ENCODE measurements at places on chromosomes 11 and 22.

- no peak for DNase-seq
These were observed 144.0 kb downstream of the CRYBB2 start for GRCh38 chr22:25363474-25363873.

- no peak for DNase-seq
These were observed 144.9 kb downstream of the MAML2 start for GRCh38 chr11:96197801-96198701.

DNA sequence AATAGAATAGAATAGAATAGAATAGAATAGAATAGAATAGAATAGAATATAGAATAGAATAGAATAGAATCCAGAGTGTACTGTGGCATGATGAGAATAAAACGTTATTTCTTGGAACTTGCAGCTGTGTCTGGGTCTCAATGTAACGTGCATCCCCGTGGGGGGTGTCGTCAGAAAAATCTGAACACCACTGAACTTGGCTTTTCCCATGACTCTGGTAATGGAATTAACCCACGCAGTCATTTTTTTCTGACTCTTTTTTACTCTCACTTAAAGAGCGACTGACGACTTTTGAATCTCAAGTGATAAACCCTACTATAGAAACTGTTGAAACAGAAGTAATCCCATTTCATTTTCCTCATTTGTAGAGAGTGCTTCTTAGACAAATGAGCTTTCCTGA is 92.4 kb upstream of the BID start:
- no peak for DNase-seq

DNA sequence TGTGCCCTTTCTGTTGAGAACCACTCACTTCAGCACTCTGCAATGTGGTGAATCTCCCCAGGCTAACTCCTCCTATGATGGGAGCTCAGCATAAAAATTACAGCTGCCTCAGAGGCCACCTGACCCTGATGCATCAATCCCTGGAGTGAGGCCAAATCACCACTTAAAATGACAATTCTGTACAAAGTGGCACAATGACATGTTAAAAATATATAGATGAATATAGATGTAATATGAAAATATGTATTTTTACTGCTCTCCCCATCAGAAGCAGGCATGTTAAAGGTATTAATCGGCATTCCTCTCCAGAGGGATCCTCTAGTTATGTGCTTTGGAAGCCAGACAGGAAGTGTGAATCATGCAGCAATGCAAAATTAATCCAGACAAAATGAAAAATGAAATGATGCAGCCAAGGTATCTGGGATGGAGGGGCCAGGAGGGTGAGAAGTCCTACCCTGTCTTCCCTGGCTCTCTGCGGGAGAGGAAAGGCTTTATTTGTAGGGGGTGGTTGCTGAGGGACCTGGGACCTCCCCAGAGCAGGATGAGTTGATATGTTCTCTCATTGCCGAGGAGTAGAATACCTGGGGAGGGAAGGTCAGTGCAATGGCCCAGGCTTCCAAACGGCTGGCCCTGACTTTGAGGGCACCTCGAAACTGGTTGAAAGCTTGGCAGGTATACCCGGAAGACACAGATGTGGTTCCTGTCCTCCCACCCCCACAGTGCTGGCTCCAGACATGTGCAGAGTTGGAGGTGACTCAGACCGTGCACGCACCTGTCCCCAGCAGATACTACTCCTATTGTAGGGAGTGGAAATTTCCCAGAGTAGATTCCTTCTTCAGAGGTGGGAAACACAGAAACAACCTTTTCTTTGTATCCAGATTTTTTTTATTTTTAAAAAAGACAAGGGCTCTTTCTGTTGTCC is 347.9 kb upstream of the NCAM1 start:
- DNase-seq, result peak; percentile 67

GRCh38 chr22:17368554-17369438 is 464 bp upstream of the CECR2 start:
- no peak for DNase-seq

GRCh38 chr11:116065986-116066385 is 561.8 kb upstream of the CADM1 start:
- no peak for DNase-seq

GRCh38 chr11:125176866-125177265 is 12.3 kb downstream of the PKNOX2 start:
- no peak for DNase-seq

GRCh38 chr11:65433657-65434056 is 11.1 kb downstream of the NEAT1 start:
- peak; percentile 6 for DNase-seq

GRCh38 chr22:38984224-38984623 is 2.1 kb downstream of the APOBEC3B start:
- DNase-seq, result no peak

- DNase-seq, result no peak
These were observed 10.1 kb upstream of the HTR3B start for GRCh38 chr11:113894421-113894996.

GRCh38 chr22:19525116-19525660 is 978 bp upstream of the CLDN5 start:
- DNase-seq, result no peak

DNA sequence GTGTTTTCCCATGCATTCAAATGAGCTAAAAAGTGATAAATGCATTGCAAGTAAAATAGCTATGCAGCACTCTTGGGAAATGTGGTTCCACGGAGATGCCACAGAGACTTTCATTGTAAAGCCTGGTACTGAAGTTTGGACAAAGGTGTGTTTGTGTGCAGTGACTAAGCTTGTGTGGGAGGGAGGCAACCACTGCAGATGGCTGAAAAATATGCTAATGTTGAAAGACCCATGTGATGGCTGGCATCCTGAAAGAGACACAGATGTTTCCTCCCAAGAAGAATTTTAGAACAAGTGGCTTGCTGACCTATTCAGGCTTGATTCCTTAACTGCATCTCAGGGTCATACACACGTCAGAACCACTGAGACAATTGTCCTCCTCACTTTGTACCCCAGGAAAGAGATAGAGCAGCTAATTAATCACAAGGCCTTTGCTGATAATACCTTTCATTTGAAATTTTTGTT is 73.8 kb downstream of the FAM76B start:
- no peak for DNase-seq

DNA sequence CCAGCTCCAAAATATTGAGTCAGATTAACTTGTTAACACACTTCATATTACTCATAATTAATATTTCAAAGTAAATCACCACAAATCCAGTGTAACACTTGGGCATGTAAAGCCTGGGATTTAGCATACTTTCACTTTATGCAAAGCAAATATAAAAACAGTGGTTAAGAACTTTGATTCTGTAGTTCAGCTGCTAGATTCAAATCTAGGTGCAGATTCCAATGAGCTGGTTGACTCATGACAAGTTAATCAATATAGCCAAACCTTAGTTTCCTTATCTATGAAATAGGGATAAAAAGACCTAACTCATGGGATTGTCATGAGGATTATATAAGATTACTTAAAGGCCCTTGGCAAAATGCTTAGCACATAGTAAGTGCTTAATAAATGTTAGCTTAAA is 45.9 kb downstream of the ARHGAP42 start:
- no peak for DNase-seq

DNA sequence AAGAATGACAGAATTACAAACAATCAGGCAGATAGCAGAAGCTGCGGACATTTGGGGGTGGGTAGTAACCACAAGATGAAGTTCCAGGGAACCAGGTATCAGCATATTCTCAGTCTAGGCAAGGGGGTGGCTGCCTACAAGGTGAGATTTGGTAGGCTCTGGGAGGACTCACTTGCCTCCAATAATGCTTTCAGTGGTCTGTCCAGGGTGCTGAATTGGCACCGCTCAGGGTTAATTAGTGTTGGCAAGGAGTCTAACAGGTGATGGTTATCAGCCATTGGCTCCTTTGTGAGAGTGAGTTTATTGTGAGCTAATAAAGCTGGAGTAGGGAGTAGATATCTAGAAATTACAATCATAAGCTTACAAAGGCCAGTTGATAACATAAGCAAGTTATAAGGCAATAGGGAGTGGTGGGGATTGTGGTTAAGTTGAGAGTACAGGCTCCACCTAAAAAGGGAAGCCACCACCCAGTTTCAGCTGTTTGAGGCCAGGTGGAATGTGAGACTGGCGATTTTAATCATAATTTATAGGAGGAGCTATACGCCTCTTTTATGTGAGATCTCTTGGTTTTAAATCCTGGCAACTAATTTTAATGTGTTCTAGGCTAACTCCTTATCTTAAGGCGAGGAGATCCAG is 320.5 kb downstream of the MIAT start:
- no peak for DNase-seq

DNA sequence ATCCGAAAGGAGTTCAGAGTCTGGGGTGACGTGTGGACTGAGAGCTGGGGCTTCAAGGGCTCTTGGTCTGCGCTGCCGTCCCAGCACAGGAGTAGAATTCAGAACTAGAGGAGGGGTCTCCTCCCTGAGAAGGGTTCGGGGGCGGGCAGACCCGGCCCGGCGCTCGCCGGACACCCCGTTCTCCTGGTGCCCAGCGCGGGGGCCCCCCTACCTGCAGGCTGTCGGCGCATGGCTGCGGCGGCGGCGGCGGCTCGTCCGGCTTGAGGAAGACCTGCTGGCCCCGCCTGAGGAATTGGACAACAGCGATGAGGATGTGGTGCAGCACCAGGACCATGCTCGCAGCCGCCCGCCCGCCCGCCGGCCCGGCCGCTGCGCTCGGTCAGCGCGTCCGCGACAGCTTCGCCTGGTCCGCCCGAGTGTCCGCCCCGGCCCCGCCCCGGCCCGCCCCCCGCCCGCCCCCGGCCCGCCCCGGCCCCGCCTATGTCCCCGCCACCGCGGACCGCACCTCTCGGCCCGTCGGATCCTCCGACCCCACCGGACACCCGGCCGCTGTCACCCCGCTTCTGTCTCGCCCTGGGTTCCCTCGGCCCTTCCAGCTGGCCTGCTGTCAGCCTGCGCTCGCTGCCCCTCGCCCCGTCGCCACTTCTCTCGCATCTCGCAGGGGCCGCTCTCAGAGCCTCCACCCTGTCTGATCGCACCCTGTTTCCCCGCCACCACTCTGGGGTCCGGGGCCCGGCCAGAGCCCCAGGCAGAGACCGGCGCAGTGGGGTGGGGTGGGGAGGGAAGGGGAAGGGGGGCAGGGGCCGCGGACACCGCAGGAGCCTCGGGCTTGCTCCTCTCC is 32.0 kb downstream of the PDE2A start:
- peak; percentile 18 for DNase-seq

GRCh38 chr11:81388326-81388725 is 1345.3 kb downstream of the FAM181B start:
- no peak for DNase-seq

DNA sequence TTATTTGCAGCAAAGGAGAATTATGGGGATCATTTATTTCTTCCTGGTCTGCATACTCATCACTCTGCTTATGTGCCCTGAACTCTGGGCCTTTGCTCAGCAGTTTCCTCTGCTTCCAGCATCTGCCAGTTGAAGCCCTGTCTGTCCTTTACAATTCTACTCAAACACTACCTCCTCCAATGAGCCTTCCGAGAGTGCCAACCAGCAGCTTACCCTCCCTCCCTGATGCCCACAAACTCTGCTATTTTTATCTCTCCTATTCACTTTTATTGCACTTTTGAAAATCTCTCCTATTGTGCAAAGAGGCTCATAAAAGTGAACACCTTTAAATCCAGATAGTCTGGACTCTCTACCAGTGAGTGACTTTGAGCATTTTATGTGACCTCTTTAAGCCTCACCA is 3.6 kb upstream of the ME3 start:
- DNase-seq, result no peak

- no peak for DNase-seq
These were observed at the start of gene FOLR1 for GRCh38 chr11:72191961-72192381. TSS of gene FOLR1 (plus strand) at chr11:72192140. CDS start at chr11:72192174, 34 bp downstream.

GRCh38 chr22:30673136-30673535 is 5.5 kb upstream of the DUSP18 start:
- DNase-seq, result no peak

DNA sequence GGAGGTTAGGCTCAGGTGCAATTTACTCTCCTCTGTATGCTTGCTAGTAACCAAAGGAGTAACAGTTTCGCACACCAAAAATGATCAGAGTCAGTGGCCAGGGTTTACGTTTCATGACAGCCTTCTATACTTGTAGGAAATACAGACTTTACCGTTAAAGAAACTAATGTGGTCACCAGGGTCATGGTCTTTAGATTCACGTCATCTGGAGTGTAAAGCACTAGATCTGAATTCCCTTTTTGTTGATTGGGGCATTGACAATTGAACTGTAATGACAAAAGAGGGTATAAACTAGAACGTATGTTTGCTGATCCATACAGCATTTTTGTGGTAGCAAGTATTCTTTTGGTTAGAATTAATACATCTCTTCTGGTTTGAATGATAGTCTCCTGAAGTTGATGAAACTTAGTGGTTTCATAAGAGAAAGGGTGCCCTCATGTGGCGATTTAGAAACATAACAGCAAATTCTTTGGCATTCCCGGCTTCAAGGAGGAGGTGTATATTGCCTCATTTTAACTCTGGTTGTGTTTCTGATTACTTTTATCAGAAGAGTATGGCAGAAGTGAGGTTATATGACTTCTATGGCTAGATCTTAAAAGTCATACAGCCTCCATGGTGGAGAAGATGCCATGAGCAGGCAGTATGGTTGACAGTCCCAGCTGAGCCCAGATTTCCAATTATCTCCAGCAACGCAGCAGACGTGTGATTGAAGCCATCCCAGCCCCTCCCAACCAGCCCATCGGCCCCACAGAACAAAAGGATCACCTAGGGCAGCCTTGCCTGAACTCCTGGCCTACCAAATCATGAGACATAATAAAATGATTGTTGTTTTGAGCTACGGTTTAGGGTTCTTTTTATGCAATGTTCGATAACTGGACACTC is 35.1 kb downstream of the MMP7 start:
- peak; percentile 88 for DNase-seq

GRCh38 chr22:37485395-37486223 is 575 bp downstream of the MFNG start:
- DNase-seq, result no peak

DNA sequence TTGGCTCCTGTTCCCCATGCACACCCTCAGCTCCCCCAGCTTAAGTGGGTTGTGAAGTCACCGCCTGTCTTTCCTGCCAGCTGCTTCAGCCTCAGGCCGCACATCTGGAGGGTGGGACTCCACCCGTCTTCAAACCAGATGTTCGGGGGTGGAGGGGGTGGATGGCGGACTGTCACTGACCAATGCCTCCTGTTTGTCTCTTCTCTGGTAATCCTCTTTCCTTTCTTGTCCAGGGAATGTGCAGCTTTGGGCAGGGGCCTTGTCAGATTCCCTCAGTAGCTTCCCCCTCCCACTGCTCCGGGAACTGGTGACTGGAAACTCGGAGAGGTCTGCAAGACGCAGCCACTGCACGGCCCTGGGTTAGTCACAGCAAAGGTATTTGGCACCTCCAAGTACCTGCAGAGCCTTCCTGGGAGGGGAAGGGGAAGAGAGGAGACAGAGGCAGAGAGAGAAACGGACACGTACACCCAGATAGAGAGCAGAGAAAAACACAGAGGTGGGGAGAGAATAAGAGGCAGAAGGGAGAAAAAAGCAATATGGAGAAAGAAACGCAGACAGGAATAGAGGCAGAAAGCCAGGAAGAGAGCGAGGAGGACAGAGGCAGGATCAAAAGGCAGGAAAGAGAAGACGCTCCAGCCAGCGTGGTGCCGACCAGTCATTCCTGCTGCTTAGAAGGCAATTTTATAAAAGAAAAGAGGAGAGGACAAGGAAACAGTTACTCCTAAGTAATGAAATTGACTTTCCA is 56.1 kb upstream of the TIMP3 start:
- DNase-seq, result no peak
